ENCODE measurements at places on chromosomes 16 and 17.
A peak's percentile ranks its signal among the peaks of the same experiment; 100 is the strongest.

DNA sequence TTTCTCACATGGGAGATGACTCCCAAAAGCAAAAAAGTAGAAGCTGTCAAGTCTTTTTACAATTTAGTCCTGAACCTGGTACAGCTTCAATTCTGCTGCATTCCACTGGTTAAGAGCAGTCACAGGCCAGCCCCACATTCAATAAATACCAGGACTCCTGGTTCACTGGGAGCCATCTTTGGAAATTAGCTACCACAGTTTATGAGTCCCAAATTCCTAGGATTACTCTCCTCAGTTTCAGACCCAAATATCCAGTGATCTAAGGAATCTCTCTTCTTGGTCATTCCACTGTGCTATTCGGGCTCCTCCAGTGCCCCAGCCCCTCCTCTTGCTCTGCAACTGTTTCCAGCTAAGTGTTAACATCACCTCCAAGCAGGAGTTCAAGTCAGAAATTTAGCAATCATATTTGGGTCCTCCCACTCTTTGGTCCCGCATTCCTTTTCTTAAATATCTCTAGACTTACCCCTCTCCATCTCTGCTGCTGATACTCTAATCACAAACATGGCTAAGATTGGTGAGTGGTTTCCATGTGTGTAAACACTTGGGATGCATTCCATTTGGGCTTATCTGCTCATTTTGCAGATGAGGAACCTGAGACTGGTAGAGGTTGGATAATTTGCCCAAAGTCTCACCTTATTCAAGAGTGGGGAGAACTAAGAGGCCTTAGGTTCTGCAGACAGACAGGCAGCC, 9.6 kb upstream of the WIPF2 start:
- DNase-seq, result no peak

DNA sequence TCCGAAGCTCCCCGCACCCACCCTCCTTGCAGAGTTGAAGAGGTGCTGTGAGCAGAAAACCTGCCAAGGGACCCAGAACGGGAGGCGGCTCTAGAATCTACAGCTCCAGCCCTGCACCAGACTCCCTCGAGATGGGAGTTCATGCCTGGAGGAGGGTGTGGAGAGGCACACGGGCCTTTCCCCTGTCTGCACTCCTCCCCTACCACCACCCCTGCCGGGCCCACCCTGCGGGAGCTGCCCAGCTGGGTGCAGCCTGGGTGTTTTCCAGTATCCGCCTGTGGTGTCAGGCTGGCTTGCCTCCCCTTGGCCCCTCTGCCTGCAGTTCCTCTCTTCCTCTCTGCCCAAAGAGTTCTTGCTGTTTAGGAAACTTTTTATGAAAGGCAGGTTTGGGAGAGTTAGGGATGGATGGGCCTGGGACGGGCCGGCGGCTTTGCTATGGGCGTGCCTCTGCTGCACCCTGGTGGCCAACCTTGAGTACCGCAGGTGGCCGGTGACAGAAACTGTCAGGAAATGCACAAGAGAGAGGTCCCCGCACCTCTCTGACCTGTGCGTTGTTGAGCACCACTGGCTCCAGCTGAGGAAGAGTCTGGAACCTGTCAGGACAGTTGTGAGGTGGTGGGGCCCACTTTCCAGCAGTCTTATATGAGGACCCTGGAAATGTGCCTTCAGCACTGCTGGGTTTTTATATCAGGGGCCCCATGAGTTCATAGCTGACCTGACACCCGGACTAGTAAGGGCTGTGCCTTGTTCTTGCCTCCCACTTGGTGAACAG, 354.1 kb downstream of the SEC14L1 start:
- DNase-seq, result peak; percentile 82

DNA sequence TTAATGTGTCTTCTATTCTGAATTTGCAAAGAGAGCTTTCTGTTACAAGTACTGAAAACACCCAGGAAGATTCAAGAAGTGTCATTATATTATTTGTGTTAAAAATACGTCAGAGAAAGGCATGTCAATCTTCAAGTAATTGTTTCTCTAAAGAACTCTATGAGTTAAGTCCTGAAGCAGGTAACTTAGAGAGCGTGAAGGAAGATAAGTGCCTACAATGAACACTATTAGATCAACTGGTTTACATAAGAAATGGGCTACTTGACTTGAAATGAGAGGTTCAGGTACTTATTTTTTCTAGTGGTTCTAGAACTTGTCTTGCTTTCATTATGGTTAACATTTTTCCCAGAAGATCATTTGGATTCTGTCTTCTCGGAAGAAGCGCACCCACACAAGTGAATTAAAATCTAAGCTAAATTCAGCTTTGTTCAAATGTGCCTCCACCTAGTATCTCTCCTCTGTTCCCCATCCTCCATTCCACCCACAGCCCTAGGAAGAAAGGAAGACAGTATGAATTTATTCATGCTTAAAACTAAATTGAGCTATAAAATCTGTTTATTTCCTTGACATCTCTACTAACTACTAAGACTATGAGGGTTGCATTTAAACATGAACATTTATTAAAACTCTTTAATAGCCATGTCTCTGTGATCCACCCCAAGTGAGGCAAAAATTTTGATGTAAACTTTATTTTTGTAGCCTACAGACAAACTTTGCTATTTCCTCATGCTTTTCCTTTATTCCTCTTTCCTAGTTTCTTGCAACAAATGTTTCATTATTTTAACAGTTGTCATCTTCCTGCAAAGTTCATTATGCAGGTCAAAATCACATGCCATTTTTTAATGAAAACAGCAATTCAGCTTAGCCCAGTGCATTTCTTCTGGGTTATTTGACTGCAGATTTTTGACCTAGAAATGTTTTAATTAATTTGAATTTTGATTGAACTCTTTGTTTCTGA, 206.8 kb downstream of the KCNJ2 start:
- DNase-seq, result no peak

GRCh38 chr17:61338874-61339478, 60.7 kb upstream of the TBX2 start:
- no peak for DNase-seq

GRCh38 chr17:78278139-78278741, 46.8 kb downstream of the TMEM235 start:
- DNase-seq, result no peak

DNA sequence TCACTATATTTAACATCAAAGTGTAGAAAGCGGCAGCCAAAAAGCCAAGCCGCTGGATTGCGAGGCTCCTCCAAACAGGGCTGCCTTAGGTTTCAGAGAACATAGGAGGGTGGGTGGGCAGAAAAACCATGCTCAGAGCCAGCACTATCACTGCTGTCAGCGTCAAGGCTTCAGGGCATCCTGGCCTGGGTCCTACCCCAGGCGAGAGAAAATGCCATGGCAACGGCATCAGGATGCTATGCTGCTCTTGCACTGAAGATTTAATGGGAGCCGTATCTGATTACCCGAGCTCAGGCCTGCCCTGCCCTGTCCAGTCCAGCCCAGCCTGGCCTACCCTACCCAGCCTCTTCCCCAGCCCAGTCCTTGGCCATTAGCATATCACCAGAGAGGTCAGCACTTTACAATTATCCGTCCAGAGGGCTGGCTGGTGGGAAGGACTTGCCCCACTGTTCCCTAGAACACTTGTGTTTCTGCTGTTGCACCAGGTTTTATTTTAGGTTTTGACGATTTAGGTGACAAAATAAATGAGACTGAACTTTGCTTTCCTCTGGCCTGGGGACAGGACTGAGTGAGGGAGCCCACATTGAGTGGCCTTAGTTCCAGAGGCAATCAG, 61.1 kb downstream of the TOM1L2 start:
- no peak for DNase-seq

- DNase-seq, result no peak
Measured at GRCh38 chr17:40533896-40534295, 31.4 kb downstream of the CCR7 start.

DNA sequence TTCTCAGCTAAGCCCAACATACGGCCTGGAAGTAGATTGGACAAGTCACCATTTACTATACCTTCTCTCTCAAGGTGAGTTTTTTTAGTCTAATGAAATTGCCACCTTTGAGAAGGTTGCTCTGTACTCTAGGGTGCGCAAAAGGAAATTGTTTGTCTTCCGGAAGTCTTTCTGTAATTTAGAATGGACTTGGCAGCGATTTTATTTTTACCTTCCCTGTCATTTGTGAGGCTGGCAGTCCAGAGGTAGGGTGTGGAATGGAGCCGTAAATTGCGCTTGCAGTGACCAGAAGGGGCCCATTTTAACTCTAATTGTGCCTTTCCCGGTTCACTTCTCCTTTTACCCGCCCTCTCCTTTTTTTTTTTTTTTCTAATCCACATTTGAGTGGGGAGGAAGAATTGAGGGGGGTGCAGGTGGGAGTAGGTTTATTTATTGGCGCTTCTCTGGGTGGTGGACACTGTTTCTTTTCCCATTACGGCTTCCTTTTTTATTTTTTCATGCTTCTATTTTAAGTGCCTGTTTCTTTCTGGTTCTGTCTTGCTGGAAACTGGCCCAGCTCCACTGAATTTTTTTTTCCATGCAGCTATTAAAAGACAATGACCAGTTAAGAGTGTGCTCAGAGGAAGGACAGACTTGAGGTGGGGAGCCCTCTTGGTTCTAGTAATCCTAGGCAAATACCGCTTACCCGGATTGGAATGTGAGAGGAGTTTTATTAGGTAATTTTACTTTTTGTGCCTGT, 89.7 kb upstream of the CLEC18A start:
- no peak for DNase-seq

- no peak for DNase-seq
Measured at GRCh38 chr17:46770818-46771560, 47.5 kb downstream of the WNT3 start.

GRCh38 chr16:11310997-11311561, 29.9 kb upstream of the PRM1 start:
- DNase-seq, result no peak

- DNase-seq, result no peak
Measured at GRCh38 chr16:49755716-49756505, 100.0 kb downstream of the ZNF423 start.

DNA sequence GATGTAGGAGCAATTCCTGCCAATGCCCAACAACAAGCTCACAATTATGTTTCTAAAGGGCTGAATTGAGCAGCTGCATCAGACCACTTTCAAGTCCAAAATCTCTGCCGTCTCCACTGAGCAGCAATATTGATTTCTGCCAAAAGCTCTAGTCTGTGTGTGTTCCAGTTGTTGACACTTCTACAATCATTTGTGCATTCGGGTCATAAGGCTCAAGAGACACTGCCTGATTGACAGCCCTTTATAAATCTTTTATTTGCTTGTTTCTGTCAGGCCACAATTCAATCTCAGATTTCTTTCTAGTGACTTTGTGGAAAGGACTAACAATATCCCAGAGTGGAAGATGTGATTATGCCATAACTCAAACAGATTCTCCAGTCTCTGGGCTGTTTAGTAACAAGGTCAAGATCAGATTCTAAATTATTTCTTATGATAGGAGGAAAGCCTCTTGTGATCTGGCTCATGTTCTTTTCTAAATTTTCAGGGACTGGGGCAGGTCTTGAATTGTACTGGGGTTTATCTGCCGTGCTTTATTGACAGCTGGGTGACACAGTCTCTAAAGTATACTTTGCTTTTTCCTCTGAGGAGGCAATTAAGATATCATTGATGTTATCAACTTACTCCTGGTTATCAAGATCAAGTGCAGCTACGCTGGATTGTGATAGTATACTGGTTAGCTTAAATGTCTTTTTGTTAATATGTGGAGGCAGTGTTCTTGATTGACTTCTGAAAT, 377.1 kb downstream of the CNTNAP4 start:
- DNase-seq, result no peak

- no peak for DNase-seq
Measured at GRCh38 chr17:69228018-69228417, 606 bp downstream of the ABCA10 start.

DNA sequence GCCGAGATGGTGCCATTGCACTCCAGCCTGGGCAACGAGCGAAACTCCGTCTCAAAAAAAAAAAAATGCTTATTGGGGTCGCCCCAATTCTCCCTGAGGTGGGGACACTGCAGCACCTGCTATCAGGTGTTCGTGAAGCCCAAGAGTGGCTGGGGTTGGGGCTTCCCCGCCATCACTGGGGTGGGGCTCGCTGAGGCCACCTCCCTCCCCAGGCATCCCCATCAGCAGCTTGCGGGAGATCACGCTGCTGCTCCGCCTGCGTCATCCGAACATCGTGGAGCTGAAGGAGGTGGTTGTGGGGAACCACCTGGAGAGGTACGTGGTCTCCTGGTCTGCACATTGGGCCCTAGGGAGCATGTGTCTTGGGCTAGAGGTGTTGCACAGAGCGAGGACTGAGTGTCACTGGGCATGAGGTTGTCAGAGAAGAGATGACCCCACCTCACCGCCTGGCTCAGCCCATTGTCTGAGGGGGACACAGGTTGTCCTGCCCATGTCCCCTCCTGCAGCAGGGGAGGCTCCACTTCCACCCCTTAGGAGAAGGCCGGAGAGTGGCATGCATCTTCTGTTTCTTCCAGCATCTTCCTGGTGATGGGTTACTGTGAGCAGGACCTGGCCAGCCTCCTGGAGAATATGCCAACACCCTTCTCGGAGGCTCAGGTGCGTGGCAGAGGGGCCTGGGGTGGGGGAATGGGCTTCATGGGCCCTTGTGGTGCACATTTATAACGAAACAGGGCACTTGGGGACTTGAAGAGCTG, 4.9 kb downstream of the CDK10 start:
- no peak for DNase-seq

GRCh38 chr16:71479420-71479819, 9.7 kb downstream of the ZNF19 start:
- no peak for DNase-seq

Data from stimulated activated CD4-positive, alpha-beta T cell treated with anti-CD3 and anti-CD28 coated beads, Interleukin-4, amount 100 ng/mL, for 24 hours (primary cell).